ENCODE measurements at places on chromosomes 3 and 15.

DNA sequence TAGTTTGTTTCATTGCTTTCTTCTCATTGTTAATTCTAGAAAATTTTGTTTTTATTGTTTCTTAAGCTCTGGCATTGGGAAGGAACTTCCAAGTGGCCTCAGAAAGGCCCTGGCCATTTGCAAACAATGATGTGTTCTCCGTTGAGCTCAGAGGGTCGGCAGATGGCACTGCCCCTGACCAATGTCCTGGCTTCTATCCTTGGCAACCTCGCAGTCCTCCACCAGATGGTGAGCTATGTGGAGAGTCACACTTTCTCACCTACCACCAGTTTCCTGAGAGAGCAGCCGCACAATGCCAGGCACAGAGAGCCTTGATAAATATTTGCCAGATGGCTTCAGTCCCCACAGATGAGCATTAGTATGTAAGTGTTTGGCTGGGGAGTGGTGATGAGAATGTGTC is 343.7 kb downstream of the EPHB1 start:
- no peak for DNase-seq

DNA sequence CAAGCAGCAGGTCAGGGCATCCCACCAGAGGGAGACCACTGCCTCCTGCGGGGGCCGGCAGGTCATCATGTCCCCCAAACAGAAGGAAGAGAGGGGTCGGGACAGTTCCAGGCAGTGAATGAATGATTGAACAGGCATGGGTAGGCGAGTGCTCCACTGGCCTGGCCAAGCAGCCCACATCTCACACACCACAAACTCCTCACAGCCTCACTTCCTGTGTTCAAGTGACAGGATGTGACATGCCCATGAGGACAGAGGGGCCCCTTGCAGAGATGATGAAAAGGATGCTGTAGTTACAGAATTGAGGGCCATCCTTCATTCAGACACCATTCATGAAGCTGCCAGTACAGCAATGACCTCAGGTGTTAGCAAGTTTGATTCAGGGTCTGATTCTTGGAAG is 3.7 kb downstream of the IQSEC1 start:
- DNase-seq = no peak

DNA sequence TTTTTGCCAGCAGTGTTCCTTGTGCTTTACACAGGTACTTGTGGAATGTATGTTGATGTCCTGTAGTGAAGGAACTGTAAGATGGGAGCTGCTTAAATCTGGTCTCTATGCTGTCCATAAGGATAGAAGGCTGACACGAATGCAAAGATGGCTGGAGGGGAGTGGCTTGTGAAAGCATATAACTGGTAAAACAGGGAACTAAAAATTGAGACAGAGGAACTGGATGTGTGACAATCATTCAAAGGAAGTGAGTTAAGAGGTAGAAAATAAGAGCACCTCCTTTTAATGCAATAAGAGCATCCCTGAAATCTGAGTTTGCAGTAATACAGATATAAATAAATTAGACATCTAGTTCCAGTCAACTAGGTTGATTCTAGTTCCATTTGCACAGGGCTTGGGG is 35.2 kb downstream of the RNF13 start:
- no peak for DNase-seq

GRCh38 chr3:160400030-160400701 is 716 bp downstream of the SMC4 start:
- DNase-seq = no peak

DNA sequence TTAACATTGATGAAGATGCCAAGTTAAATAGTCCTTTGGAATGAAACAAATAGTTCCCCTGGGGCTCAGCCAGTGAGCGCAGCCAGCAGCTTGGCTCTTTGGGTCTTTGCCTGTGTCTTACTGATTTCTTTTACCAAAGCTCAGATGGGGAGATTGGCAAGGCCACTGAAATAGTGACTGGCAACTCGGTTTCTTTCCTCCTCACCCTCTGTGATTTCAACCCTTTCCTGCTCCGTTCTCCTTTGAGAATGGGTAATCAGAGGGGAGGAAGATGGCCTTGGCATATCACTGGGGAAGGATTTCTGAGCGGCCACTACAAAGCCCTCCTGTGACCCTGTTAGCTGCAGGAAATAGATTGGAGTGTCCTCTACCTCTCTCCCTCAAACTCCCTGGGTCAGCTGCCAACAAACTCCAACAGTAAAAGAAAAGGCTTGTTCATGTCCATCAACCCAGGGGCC is 337.1 kb upstream of the LRRFIP2 start:
- DNase-seq = no peak

DNA sequence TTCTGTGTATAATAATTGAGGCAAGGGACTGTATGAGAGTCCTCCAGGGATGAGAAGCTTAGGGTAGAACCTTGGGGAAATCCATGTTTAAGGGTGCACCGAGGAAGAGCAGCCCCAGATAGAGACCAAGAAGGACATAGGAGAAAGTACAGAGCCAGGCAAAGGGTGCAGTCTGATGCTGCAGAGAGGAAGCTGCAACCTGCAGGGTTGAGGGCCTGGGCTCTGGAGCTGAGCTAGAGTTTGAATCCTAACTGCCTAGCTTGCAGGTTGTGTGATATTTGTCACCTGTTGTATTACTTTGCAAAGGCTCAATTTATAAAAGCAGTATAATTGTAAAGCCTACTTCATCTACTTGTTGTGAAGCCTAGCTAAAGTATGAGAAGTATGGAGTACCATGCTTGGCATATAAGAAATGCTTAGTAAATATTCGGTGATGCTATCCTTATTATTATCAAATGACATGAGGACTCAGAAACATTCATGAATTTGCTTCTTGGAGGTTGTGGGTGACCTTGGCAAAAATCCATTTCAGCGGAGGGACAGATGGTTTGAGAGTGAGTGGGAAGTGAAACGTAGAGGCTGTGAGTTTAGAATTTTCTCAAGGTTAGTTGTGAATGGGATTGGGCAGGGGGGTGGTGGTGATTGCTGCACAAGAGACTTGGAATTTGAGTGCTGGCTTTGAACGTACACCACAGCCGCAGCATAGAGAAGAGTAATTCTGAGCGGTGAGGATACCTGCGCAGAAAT is 43.8 kb downstream of the PLCL2 start:
- DNase-seq = no peak

DNA sequence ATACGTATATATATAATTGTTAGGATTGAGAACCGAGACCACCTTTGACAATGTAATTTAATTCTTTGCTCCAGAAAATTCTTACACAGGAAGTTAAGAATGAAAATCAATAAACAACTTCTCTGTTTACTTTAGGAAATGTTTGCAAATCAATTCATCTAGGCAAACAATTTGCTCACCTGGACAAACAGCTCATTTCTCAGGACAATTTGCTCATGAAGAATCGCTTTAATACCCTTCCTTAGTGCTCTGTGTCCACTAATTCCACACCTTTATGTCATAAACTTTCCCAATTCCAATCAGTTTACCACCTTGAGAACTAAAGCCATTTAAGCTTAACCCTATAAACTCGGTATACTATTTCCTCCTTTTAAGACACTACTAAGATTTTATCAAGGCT is 292.2 kb downstream of the BCHE start:
- no peak for DNase-seq

- no peak for DNase-seq
These were observed 1.9 kb downstream of the GATM start for GRCh38 chr15:45376300-45376928.

DNA sequence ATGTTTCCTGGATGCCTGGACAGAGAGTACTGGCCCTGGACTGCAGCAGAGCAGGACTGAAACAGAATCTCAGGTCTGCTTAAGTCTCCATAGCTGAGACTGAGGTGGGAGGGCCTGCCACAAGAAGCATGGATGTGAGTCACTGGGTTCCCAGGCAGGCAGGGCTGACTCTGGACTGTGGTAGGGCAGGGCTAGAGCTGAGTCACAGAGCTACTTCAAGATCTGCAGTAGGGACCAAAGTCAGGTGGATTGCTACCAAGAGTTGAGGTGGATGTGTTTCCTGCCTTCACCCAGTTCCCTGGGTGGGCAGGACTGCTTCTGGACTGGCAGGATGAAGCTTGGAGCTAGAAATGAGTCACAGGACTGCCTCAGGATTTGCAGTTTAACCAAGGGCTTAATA is 282.9 kb downstream of the AGBL1 start:
- no peak for DNase-seq

DNA sequence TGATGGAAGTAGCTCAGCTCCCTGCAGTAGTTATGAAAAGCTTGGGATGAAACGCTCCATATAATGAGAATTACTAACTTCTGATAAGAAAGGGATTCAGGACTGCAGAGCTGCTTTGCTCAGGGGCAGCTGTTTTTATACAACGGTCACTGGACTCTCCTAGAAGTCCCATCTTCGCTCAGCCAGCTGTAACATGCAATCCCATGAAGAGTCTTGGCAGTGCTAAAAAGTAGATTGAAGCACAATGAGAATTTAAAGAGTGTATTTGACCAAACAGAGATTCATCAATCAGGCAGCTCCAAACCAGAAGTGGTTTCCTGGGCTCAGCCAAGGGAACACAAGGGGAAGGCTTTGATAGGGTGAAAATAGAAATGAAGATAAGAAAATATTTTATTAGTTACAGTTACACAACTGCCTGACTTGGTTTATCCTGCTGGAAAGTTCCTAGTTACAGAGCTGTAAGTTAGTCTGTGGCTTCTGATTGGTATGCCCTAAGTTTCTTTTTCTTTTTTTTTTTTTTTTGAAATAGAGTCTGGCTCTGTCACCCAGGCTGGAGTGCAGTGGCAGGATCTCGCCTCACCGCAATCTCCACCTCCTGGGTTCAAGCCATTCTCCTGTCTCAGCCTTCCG is 24.1 kb downstream of the SIDT1 start:
- no peak for DNase-seq

DNA sequence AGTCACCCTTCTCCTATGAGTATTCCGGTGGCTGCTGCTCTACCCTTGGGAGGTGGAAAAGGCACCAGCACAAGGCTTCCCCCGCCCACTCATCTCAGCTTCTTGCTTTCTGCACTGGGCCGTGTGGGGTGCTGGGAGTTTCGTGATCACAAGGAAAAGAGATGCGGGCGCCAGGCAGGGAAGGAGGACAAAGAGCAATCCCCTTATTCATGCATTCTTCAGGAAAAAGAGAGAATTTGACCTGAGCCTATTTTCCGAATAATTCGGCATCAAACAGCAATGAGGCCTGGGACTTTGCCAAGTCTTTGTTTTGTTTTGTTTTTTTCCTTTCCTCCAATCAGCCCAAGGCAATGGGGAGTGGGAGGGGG is 102.2 kb upstream of the LPP start:
- DNase-seq = no peak

DNA sequence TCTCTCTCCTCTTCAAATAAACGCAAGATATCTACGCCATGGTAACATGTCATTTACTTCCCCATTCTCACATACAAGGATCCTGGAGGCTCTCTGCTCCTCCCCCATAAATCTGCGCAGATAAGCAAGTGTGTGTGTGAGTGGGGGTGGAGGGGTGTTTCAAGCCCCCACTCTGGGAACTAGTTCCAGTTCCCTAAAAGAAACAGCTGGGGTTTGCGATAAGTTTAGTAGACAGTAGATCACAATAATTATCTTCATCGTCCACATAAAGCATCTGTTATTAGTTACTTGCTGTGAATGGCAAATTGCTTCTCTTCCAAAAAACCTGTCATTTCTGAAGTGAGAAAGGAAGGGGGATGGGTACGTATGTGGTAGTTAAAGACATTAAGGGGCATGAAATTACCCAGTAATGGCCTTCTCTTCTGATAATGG is 79.8 kb downstream of the RBPMS2 start:
- DNase-seq = no peak
